Left ventricle myocardium inferior (tissue), 1 donor: ENCODE measurements at places on chromosomes 12 and 14.

- no peaks in the 10 kb centered on the region for H3K27me3 ChIP-seq
- H3K36me3 ChIP-seq: peaks cover 8% of the 10 kb centered on the region
- peaks cover 70% of the 10 kb centered on the region for H3K4me1 ChIP-seq
Observed at GRCh38 chr12:120115692-120116440, 687 bp downstream of the RAB35 start.

- no peaks in the 10 kb centered on the region for H3K4me1 ChIP-seq
- H3K4me3 ChIP-seq: no peak overlapping the region
- H3K27ac ChIP-seq: no peak overlapping the region
- DNase-seq: no peak
- H3K36me3 ChIP-seq: no peaks in the 10 kb centered on the region
- H3K27me3 ChIP-seq: no peaks in the 10 kb centered on the region
Observed at GRCh38 chr12:44099486-44099885, 263.6 kb downstream of the TMEM117 start.

DNA sequence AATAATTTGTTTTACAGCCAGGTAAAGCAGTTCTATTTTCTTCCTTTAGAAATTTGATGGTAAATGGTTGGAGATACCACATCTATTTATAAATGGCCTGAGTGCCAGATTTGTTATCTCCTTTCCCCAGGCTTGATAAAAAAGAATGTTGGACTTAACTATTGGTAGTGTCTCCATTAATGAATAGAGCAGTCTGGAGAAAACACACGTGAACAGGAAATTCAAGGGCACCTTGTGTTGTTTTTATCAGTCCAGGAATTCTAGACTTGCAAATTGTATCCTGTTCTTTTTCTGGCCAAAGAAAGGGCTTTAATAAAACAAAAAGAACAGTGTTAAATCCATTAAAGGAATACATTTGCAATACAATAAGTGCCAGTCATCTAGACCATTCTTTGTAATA, 40.8 kb upstream of the BMAL2 start:
- peak overlapping the region; percentile 85 for H3K27ac ChIP-seq
- H3K4me3 ChIP-seq: peak overlapping the region; percentile 23
- H3K36me3 ChIP-seq: no peaks in the 10 kb centered on the region

- H3K4me1 ChIP-seq: no peaks in the 10 kb centered on the region
- peaks cover 10% of the 10 kb centered on the region for H3K27me3 ChIP-seq
- no peak for DNase-seq
- H3K4me3 ChIP-seq: no peak overlapping the region
Observed at GRCh38 chr12:64876388-64877071, 52.1 kb downstream of the TBC1D30 start.

DNA sequence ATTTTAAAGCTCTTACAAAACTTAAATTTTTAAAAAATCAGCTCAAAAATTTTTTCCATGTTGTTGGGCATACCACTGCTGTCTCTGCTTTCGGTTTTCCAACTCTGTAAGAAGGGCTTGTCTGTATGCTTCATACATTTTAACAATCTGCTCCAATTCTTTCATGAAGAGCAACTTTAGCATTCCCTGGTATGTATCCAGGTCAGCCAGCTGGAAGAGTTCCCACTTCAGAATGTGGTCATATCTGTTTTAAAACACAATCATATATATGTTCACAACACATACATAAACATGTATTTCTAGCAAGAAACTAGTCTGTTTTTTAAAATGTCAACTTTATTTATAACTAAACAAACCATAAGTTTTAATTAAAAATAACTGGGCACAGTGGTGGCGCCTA, 33.0 kb downstream of the SAV1 start:
- no peak overlapping the region for H3K27ac ChIP-seq
- no peaks in the 10 kb centered on the region for H3K27me3 ChIP-seq
- no peak for DNase-seq
- H3K36me3 ChIP-seq: peaks cover 45% of the 10 kb centered on the region
- peaks cover 11% of the 10 kb centered on the region for H3K4me1 ChIP-seq
- H3K4me3 ChIP-seq: no peak overlapping the region

DNA sequence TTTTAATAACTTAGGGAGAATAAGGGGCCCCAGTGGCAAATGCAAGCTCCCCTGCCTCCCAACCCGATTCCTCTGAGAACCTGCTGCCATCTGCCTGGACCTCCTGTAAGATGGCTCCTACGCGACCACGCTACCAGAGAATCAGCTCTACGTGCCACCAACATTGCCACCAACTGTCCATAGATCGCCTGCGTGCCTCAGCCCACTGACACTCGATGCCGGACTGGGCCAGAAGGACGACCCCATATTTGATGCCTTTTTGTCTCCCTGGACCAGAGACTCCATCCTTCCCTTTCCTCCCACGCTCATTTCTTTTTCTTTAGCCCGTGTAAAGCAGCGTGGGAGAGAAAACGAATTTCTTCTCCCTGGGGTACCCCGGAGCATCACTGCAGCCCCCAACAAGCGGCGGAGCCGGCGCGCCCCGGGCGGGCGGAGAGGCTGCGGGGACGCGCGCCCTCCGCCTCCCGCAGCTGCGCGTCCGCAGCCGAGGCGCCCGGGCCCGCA, 565 bp upstream of the KLHL42 start:
- peak; percentile 15 for DNase-seq
- H3K36me3 ChIP-seq: peaks cover 3% of the 10 kb centered on the region
- peak overlapping the region; percentile 92 for H3K27ac ChIP-seq
- H3K27me3 ChIP-seq: no peaks in the 10 kb centered on the region

GRCh38 chr12:132946246-132946820, 9.8 kb downstream of the ZNF605 start:
- H3K4me1 ChIP-seq: peaks cover 8% of the 10 kb centered on the region
- DNase-seq: no peak
- H3K27me3 ChIP-seq: no peaks in the 10 kb centered on the region
- no peak overlapping the region for H3K27ac ChIP-seq

GRCh38 chr14:60273956-60274355, 24.9 kb downstream of the PPM1A start:
- H3K4me1 ChIP-seq: peaks cover 82% of the 10 kb centered on the region
- no peak overlapping the region for H3K27ac ChIP-seq
- H3K36me3 ChIP-seq: no peaks in the 10 kb centered on the region
- no peaks in the 10 kb centered on the region for H3K27me3 ChIP-seq

GRCh38 chr12:98022961-98023360, 492.4 kb upstream of the TMPO start:
- no peaks in the 10 kb centered on the region for H3K4me1 ChIP-seq
- H3K27me3 ChIP-seq: no peaks in the 10 kb centered on the region
- no peak overlapping the region for H3K27ac ChIP-seq
- no peak for DNase-seq
- H3K4me3 ChIP-seq: no peak overlapping the region

DNA sequence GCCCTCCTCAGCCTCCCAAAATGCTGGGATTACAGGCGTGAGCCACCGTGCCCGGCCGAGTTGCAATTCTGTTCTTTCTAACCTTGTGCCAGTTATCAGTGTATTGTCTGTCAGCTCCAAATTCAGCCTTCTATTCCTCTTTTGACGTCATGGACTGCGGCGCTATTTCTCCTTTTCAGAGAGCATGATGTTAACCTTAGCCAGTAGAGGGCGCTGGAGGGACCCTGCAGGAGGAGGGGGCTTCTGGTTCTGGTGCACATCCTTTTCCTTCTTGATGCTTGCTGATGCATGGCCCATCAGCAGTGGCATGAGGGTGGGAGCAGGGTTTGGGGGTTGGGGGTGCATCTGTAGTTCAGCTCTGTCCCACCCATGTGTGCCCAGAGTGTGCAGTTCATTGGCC, 179.3 kb upstream of the RMST start:
- H3K36me3 ChIP-seq: no peaks in the 10 kb centered on the region
- H3K4me1 ChIP-seq: no peaks in the 10 kb centered on the region
- DNase-seq: no peak
- no peaks in the 10 kb centered on the region for H3K27me3 ChIP-seq
- H3K4me3 ChIP-seq: no peak overlapping the region

DNA sequence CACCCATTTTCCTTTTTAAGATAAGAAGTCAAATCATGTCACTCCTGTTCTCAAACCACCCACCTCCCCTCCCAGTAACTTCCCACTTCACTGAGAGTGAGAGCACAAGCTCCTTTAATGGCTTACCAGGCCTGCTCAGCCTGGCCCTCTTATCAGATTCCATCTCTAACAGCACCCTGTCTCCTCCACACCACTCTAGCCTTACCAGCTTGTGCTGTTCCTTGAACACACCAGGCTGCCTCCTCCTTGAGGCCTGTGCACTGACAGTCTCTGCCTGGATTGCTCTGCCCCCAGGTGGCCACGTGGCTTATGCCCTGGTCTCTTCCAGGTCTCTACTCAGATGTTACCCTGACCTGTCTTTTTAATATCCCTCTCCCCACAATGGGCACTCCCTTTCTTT, 40.1 kb upstream of the EVL start:
- H3K4me1 ChIP-seq: peaks cover 54% of the 10 kb centered on the region
- DNase-seq: no peak
- no peaks in the 10 kb centered on the region for H3K27me3 ChIP-seq
- H3K4me3 ChIP-seq: no peak overlapping the region

- DNase-seq: no peak
- H3K27me3 ChIP-seq: peaks cover 53% of the 10 kb centered on the region
- no peaks in the 10 kb centered on the region for H3K4me1 ChIP-seq
- H3K36me3 ChIP-seq: no peaks in the 10 kb centered on the region
- no peak overlapping the region for H3K4me3 ChIP-seq
Observed at GRCh38 chr14:95784137-95784536, 70.2 kb upstream of the TCL1A start.

GRCh38 chr12:109304485-109304884, 4.6 kb downstream of the FOXN4 start:
- no peak overlapping the region for H3K4me3 ChIP-seq
- H3K27me3 ChIP-seq: peaks cover 74% of the 10 kb centered on the region
- H3K36me3 ChIP-seq: no peaks in the 10 kb centered on the region
- H3K4me1 ChIP-seq: peaks cover 9% of the 10 kb centered on the region
- H3K27ac ChIP-seq: no peak overlapping the region

GRCh38 chr12:57389033-57389432, 41.8 kb downstream of the R3HDM2 start:
- DNase-seq: no peak
- H3K36me3 ChIP-seq: peaks cover 20% of the 10 kb centered on the region
- H3K27me3 ChIP-seq: no peaks in the 10 kb centered on the region
- no peak overlapping the region for H3K4me3 ChIP-seq
- peak overlapping the region; percentile 43 for H3K27ac ChIP-seq

- H3K27me3 ChIP-seq: no peaks in the 10 kb centered on the region
- peaks cover 50% of the 10 kb centered on the region for H3K36me3 ChIP-seq
Observed at GRCh38 chr14:35117112-35117511, 4.7 kb downstream of the PPP2R3C start.

DNA sequence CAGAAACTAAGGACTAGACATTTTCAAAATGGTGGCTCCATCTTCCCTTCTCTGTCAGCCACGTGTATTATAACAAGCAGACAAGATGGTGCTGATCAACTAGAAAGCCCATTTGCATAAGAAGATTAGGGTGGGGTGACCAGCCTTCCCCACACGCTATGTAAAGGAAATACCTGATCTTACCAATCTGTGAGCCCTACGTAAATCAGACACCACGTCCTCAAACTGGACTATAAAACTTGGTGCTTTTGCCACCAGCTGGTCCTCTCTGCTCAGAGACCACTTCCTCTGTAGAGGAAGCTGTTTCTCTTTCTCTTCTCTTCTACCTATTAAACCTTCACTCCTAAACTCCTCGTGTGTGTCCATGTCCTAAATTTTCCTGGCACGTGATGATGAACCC, 101.1 kb upstream of the PLEKHG7 start:
- H3K4me1 ChIP-seq: no peaks in the 10 kb centered on the region
- no peak for DNase-seq
- H3K27ac ChIP-seq: no peak overlapping the region
- H3K36me3 ChIP-seq: no peaks in the 10 kb centered on the region
- no peaks in the 10 kb centered on the region for H3K27me3 ChIP-seq
- no peak overlapping the region for H3K4me3 ChIP-seq

DNA sequence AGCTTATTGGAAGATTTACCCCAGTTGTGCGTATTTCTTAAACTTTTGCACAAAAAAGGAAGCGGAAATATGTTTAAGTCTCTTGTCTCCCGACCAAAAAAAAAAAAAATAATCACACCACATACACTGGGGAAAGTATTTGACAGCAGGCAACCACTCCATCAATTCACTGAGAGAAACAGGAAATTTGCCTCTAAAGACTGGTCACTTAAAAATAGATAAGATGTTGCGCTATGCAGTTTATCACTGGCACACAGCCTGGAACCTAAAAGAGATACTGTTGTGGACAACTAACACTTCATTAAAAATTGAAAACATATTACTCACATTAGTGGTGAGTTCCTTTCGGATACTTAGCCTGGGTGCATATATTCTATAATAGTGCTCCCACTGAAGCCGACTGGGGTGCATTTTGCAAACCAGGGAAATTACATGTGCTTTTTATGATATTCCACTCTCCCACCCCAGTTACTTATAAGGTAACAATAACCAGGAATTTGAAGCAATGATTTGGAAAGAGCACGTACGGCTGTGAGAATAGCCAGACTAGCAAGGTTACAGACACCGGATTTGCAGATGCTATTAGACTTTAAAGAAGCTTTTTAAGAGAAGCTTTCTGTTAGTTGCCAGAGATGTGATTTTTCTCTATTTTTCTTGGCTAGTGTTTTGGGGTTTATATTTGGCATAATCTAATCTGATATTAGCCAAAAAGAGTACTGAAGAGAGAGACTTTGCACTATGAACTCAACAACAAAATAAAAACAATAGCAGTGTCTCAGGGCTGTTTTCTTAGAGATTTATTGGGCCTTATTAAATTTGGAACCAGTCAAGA, 311.5 kb downstream of the NOVA1 start:
- DNase-seq: no peak
- no peaks in the 10 kb centered on the region for H3K36me3 ChIP-seq
- H3K27me3 ChIP-seq: no peaks in the 10 kb centered on the region
- no peak overlapping the region for H3K4me3 ChIP-seq

DNA sequence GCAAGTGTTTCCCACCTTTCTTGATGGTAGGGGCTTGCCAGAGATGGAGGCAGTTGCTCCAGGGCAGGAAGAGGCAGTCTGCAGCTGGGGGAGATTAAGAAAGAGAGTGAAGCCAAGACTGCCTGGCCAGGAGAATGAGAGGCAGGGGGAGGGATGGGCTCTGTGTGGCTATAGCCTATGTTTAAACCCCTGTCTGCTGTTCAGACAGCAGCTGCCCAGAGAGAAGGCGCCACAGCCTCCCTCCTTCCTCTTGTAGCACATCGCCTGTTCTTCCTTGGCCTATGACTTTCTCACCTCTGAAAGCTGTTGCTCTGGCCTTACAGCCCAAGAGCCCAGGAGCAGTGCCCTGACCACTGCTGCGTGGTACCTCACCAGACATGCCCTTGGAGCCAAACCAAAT, 61.7 kb downstream of the EMP1 start:
- peaks cover 26% of the 10 kb centered on the region for H3K4me1 ChIP-seq
- H3K27me3 ChIP-seq: no peaks in the 10 kb centered on the region
- no peak for DNase-seq

DNA sequence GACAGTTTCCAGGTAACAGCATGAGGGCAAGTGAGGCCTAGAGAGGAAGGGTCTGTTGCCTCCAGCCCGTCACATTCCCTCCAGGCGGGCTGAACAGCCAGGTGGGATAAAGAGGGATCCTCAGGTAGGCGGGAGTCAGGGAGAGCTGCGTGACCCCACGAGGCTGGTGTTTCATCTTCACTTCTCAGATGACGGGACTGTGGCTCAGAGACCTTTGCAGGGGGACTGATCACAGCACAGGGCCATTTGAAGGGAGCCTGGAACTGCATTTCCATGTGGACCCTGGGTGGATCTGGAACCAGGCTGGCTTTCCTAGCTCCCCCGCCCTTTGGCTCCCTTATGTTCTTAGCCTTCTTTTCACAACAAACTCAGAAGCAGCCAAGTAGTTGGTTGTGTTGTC, 37.4 kb downstream of the SH2B3 start:
- no peaks in the 10 kb centered on the region for H3K27me3 ChIP-seq
- H3K4me1 ChIP-seq: peaks cover 100% of the 10 kb centered on the region
- peak overlapping the region; percentile 97 for H3K27ac ChIP-seq

- no peak overlapping the region for H3K4me3 ChIP-seq
- H3K27me3 ChIP-seq: no peaks in the 10 kb centered on the region
- no peak overlapping the region for H3K27ac ChIP-seq
- H3K36me3 ChIP-seq: no peaks in the 10 kb centered on the region
Observed at GRCh38 chr14:41022932-41023331, 583.7 kb upstream of the LRFN5 start.
